GM06990 (cell line): ENCODE measurements at places on chromosomes 7 and 10.

DNA sequence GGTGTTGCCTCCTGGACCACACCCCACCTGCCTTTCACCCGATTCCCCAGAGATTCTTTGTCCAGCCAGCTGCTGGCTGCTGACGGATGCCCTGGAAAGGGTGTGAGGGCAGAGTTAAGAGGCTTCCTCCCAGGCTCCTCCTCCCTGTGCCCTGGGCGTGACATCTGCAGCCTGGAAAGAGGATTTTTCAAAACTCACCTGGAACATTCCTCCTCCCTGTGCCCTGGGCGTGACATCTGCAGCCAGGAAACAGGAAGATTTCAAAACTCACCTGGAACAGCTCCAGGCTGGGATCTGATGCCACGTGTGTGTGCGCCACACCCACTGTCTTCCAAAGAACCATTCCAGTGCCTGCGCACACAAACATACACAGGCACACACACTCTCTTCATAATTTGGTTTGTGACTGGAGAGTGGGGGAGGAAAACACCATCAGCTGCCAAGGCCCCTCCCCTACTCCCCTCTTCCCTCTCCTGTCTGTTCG, 5.2 kb downstream of the MARVELD1 start:
- DNase-seq, result no peak

- DNase-seq, result no peak
Observed at GRCh38 chr7:5450549-5451327, 27.1 kb upstream of the TNRC18 start.

GRCh38 chr7:88357781-88358525, 51.3 kb upstream of the STEAP4 start:
- no peak for DNase-seq

- no peak for DNase-seq
Observed at GRCh38 chr7:2474224-2474623, 2.0 kb downstream of the GRIFIN start.

DNA sequence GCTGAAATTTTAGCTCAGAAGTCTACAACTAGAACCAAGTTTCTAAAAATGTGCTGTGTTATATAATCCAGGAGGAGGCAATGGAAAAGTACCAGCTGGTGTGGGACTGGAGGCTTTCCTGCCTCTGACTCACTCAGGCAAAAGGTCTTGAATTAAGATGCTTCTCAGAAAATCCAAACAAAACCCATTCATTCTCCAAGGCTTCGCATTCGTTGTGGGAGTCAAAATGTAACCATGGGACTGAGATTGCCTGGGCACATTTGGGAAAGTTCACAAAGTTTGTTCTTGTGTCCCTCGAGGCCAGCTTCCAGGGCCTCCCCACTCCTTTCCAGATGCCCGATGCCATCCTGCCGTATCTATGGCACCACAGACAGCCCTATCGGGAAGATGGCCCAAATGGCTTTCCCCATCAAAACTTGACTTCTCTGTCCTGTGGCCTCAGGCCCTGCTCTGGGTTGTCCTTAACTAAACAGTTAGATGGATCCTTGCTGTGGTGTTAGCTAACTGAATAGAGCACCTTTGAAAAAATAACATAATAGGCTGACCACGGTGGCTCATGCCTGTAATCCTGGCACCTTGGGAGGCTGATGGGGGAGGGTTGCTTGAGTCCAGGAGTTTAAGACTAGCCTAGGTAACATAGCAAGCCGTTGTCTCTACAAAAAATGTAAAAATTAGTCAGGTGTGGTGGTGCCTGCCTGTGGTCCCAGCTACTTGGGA, 180.5 kb downstream of the PFKFB3 start:
- no peak for DNase-seq

- DNase-seq, result no peak
Observed at GRCh38 chr10:88150339-88150738, 286.9 kb downstream of the PTEN start.

GRCh38 chr7:80432166-80432565, 79.7 kb downstream of the GNAT3 start:
- DNase-seq, result no peak

DNA sequence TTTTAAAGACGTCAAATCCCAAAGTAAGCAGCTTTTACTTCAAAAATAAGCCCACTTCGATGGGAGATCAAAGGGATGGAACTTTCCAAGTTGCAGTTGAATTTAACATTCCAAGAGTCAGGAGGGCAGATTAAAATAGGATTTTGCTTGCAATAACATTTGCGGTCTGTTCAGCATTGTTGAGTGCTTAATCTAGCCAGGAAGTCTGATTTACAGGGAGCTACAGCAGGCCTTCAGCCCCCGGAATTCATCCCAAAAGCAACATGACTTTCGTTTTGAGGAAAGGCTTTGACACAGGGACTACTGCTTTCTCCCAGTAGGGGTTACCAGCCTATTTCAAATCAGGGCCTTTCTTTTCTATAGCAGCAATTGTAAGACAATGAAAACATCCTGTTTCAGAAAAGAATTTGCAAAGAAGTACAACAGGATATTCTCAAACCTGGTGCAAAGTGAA, 279.6 kb upstream of the PITRM1 start:
- DNase-seq, result no peak

GRCh38 chr7:25804154-25804553, 347.8 kb upstream of the NFE2L3 start:
- no peak for DNase-seq

GRCh38 chr10:11913079-11913641, 90.0 kb downstream of the PROSER2 start:
- no peak for DNase-seq

- DNase-seq, result no peak
Observed at GRCh38 chr7:135685306-135686084, 23.2 kb downstream of the STMP1 start.

DNA sequence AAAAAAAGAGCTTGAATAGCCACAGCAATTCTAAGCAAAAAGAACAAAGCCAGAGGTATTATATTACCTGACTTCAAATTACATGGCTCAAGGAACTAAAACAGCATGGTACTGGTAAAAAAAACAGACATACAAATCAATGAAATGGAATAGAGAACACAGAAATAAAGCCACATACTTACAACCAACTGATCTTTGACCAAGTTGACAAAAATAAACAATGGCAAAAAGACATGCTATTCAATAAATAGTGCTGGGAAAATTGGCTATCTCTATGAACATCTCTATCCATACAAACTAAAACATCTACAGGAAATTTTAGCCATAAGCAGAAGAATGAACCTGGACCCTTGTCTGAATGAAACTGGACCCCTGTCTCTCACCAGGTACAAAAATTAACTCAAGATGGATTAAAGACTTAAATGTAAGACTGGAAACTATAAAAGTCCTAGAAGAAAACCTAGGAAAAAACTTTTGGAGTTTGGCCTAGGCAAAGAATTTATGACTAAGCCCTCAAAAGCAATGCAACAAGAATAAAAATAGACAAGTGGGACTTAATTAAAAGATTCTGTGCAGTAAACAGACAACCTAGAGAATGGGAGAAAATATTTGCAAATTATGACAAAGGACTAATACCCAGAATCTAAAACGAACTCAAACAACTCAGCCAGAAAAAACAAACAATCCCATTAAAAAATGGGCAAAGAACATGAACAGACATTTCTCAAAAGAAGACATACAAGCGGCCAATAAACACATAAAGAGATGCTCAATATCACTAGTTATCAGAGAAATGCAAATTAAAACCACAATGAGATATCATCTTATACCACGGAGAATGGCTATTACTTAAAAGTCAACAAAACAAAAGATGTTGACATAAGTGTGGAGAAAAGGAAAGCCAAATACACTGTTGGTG, 72.8 kb upstream of the DDC start:
- no peak for DNase-seq

DNA sequence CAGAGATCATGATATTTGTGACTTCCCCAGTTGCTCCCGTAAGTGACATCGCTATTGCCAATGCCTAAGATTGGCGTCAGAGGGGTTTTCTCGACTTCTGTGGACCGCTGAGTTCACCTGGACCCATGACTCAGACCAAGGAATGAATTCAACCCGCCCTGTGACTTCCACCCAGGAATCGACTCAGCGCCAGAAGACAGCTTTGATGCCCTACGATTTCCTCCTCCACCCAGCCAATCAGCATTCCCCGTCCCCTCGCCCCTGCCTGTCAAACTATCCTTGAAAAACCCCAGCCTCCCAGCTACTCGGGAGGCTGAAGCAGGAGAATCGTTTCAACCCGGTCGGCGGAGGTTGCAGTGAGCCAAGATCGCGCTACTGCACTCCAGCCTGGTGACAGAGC, 58.3 kb downstream of the MICALL2 start:
- DNase-seq, result no peak

- no peak for DNase-seq
Observed at GRCh38 chr10:42785759-42786158, 3.2 kb downstream of the BMS1 start.

- DNase-seq, result no peak
Observed at GRCh38 chr7:1226186-1226901, 6.3 kb upstream of the UNCX start.

DNA sequence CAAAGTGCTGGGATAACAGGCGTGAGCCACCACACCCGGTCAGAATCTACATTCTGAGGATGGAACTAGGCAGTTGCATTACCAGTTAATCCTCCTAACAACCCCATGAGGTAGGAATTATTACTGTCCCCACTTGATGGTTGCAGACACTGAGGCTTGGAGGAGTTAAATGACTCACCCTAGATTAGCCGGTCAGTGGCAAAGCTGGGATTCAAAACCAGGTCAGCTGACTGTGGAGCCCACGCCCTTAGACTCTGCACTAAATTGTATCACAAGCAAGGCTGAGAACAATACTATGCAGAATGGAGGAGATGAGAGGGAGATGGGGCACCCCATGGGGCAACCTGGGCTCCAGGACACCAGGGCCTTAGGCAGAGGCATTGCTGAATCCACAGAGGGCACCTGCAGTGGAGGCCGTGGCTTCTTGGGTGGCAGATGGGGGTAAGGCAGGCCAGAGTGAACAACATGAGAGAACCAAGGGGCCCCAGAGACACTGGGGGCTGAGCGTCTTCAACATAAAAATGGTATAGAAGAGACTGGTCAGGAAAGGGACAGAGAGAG, 723.4 kb downstream of the PARD3 start:
- no peak for DNase-seq

DNA sequence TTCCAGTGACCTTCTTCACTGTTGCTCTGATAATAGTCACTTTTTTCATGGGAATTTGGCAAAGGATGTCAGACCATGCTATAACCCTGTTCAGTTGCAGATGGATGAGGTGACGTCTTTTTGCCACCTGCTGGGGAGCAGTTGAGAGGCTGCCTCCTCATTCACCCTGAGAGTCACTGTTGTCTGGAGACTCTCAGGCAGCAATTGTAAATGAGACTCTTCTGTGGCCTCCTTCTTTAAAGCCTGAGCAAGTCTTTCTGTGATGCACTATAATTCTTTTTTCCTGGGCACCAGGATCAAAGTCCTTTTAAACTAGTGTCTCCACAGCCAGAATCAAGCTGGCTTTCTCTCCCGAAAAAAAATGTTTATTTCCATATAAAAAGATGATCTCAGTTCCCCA, 345.1 kb downstream of the ARL4A start:
- no peak for DNase-seq

- no peak for DNase-seq
Observed at GRCh38 chr10:31419394-31420063, 100.5 kb downstream of the ZEB1 start.

DNA sequence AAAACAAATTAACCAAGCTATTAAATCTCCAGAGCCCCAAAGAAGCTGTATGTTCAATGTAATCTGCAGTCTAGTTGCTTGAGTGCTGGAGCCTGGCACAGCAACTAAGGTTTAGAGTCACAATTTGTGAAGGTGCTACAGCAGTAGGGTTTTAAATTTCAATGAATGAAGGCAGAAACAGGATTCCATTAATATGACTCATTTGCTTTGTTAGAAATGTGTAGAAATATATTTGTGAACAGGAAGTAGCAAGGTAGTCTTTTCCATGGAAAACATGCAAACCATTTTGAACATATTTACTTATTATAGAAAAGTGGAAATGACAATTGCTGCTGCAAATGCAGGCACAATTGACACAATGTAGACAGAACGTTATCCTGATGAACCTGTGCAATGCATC, 149.0 kb upstream of the STEAP4 start:
- DNase-seq, result no peak

GRCh38 chr7:68823996-68824780, 774.1 kb upstream of the AUTS2 start:
- no peak for DNase-seq

- no peak for DNase-seq
Observed at GRCh38 chr10:71715860-71716259, 3.7 kb downstream of the C10orf105 start.

GRCh38 chr10:123009105-123009820, 457 bp downstream of the ACADSB start:
- peak; percentile 29 for DNase-seq
